CD4-positive, alpha-beta T cell treated with Interleukin-2 at 100 ng/mL for 4 hours (primary cell): ENCODE measurements at places on chromosomes 7 and 10.

DNA sequence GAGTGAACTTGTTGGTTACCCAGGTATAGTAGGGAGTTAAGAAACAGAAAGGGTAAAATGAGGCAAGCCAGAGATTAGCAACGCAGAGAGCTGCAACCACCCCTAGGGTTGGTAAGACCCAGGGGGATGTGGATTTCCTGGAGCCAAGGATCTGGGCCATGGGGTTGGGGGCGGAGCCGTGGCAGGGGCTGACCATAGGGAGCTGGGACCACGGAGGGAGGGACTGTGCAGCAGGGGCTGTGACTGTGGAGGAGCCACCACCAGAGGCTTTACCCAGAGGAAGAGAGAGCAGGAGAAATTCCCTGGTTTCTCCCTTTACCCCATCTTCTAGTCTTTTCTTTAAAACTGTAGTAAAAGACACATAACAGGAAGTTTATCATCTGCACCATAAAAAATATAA lies 58.6 kb upstream of the BAIAP2L1 start:
- no peak for DNase-seq

DNA sequence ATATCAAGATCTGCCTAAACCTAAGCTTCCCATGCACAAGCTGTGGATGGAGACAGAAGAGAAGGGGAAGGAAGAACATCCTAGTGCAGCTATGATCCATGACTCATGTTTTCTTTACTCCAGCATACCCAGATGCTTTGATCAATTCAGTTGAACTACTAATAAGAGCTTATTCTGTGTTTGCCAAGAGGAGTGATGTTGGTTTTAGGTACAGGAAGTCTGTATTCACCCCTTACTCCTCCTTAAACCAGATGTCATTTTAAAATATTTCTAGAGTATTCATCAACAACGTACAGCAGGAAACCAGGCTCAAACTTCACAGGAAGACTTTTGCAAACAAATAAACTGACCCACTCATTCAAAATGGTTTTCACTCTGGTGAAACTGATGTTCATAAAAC lies 29.2 kb downstream of the PANK1 start:
- no peak for DNase-seq

GRCh38 chr7:130611218-130611617 lies 57.3 kb downstream of the COPG2 start:
- DNase-seq: no peak

DNA sequence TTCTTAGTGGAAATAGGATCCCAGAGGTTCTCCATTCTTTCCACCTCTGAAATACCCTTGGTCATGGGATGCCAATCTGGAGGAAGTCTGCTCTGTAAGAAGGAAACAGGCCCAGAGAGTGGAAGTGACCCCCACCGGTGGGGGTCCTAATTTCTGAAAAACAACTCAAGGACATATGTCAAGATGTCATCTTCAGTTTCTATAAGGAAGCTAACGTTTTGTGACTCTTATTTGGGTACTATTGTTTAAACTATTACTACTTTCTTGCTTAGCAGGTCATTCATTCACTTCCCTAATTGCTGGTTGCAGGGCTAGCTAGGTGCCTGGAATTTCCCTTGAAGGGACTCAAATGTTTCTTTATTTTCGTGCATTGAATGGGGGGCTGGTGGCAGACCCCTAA lies 1.9 kb upstream of the ZNF775 start:
- DNase-seq: no peak

DNA sequence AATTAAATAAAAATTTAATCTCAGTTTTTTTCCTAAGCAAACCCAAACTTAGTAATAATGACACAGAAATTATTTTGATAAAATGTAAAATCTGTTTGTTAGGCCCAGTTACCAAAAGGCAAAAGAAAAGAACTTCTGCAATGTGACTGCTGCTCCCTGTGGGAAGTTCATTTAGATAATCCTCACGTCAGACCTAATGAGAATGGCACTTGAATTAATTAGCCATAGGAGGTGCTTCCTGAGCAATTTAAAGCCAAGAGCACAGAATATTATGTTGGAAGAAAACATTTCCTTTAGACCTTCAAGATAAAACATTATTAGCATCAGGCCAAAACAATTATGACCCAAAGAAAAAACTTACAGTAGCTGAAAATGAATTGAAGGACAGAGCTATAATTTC lies 19.4 kb downstream of the SPAM1 start:
- DNase-seq: no peak

GRCh38 chr7:134920026-134920753 lies 66.1 kb upstream of the AGBL3 start:
- no peak for DNase-seq

DNA sequence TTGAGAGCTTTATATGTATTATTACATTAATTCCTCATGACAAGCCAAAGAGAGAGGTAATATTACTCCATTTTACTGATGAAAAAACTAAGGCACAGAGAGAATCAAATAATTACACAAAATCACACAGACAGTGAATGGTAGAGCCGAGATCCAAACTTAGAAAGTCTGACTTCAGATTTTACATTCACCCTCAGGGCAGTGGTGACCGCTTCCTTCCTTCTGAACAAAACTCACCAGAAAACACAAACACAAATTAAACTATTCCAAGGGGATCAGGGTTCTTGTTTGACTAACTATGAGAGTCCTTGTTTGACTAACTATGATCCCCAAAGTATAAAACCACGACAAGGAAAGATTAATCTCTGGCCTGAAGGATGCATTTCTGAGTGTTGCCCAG lies 67.9 kb upstream of the PTN start:
- DNase-seq: no peak

- no peak for DNase-seq
Measured at GRCh38 chr7:133112976-133113375, 31.1 kb upstream of the CHCHD3 start.

- no peak for DNase-seq
Measured at GRCh38 chr7:154906201-154906600, 96.7 kb downstream of the PAXIP1 start.

GRCh38 chr10:46094931-46095750 lies 49.1 kb upstream of the MSMB start:
- DNase-seq: no peak

- DNase-seq: no peak
Measured at GRCh38 chr7:95905167-95905566, 132.8 kb downstream of the DYNC1I1 start.

- DNase-seq: no peak
Measured at GRCh38 chr7:22660293-22660692, 66.7 kb upstream of the IL6 start.

- DNase-seq: no peak
Measured at GRCh38 chr7:132836746-132837145, 245.1 kb downstream of the CHCHD3 start.

DNA sequence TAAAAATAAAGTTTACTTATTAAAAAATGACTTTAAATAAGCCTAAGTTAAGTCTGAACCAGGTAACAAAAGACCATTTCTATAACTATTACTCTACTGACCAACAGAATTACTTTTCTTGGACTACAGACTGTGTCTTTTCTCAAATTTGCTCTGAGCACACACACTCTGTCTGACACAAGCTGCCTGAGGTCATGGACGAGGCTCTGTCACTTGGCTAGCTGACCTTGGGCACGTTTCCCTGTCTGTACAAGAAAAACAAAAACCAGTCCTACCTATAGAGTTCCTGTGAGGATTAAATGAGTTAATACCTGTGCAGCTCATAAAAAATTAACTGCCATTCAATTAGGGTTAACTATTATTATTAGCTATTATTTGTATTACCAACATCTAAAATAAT lies 22.9 kb downstream of the ATE1 start:
- no peak for DNase-seq

DNA sequence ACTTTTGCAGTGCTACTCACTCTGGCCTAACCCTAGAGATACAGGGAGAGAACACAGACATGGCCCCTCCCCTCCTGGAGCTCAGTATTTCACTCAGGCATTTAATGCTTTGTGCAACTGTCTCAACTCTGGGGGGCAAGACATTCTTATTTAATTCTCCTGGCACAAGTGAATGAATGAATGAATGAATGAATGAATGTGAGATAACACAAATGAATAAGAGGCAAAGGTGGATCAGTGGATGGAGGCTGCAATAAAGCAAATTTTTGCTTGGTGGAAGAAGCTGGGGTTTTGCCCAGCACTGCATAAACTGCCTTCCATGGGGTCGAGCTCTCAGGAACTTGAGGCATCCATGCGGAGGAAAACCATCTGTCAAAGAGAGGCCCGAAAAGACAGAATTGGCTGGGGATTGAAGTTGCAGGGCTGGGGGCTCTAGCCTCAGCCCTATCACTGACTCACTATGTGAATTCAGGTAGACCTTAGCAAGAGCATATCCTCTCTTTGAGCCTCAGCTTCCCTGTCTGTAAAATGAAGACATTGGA lies 441.4 kb upstream of the ZMIZ1 start:
- no peak for DNase-seq

DNA sequence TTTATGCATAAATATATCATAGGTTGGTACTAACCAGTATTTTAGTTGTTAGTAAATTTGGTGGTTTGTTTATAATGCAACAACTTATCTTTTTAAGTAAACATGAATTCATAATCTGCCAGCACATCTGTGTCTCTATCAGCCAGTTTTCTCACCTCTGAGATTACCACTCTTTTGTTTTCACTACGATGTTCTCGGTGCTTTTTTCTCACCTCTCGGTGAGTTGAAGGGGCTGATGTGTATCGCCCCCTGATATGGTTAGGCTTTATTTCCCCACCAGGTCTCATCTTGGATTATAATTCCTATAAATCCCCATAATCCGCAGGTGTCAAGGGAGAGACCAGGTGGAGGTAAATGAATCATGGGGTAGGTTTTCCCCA lies 114.1 kb downstream of the CAMK1D start:
- DNase-seq: no peak

- no peak for DNase-seq
Measured at GRCh38 chr7:98472521-98472954, 71.6 kb upstream of the BAIAP2L1 start.

DNA sequence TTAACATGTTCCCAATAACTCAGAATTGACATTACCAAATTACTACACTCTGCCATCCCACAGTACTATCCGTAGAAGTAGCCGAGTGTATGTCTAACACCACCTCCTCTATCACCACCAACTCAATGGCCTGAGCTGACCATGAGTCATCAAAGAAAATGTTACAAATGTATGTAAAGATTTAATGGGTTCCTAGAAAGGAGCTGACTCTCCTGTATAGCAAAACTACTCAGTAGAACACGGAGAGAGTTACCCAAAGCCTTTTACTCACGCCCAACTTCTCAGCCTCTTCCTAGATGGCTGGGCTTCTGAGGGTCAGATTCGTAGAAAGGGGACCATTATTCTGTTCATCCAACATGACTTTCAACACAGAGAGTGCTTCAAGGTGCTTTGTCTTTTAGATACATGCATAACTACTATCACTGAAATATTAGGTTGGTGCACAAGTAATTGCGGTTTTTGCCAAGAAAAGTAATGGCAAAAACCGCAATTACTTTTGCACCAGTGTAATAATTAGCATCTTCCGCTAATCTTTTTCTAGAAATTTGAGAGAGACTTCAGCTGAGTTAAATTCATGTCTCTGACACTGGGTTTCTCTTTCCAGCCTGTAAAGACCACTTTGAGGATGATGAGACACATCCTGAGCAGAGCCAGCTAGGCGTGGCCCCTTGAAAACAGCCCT lies 24.0 kb upstream of the NANOS1 start:
- no peak for DNase-seq

DNA sequence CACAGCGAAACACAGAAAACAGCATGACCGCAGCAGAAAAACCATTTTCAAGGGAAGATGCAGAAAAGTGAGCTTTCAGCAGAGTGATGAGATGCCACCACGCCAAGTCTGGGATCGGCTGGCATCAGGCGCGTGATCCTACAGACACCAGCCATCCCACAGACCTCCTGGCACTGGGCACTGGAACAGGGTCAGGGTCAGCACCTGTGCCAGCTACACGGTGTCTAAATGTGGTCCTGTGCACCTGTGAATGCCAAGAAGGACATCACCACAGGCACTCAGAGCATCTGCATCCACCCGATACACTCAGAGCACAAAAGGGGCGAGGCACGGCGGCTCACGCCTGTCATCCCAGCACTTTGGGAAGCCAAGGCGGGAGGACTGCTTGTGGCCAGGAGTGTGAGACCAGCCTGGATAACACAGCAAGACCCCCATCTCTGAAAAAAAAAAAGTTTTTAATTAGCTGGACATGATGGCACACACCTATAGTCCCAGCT lies 31.5 kb downstream of the STK32C start:
- no peak for DNase-seq

GRCh38 chr7:112556633-112557032 lies 75.8 kb downstream of the LSMEM1 start:
- DNase-seq: no peak

DNA sequence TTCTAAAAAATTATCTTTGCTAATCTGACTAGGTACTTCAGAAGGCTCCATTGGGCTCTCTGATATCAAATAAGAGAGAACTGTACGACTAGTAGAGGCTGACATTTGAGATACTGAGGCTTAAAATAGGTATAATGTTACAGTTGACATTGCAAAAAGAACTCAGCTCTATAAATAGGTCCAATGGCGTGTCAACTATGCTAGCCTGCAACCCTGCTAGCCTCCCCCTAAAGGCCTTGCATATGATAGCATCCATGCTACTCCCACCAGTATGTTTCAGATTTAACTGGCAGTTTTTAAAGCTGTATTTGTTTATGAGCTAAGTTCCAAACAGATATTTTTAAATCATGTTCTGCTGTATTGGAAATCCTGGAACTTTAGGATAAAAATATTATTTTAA lies at the start of gene PPP1R3A:
PPP1R3A (minus strand) TSS at position 64 of the 400 bp plus-strand sequence; CDS start at position 51, 13 bp downstream.
- no peak for DNase-seq

DNA sequence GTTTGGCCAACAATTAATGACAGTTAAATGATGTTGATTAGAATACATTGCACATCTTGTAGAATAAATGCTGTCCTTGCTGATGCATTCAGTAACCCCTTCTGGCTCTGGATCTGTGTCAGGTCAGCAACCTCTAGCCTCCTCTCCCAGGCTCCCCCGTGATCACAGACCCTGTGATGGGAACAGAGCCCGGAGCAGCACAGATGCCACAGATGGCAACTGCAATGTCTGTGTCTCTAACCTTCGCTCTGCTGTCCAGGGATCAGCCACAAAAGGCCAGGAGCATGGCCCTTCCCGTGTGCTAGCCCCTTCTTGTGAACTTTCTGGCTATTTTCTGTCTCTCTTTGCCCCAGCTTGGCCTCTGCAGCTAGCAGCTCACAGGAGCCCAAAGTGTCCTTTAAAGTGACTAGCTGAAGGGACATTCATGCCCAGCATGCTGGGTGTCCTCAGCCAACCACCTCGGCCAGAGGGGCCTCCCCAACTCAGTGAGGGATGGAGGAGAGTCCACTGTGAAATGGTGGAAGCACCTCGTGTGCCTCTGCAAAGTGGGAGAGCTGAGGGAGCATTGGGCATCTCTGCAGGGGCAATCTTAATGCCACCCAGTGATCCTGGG lies 167.0 kb upstream of the TCERG1L start:
- DNase-seq: no peak

DNA sequence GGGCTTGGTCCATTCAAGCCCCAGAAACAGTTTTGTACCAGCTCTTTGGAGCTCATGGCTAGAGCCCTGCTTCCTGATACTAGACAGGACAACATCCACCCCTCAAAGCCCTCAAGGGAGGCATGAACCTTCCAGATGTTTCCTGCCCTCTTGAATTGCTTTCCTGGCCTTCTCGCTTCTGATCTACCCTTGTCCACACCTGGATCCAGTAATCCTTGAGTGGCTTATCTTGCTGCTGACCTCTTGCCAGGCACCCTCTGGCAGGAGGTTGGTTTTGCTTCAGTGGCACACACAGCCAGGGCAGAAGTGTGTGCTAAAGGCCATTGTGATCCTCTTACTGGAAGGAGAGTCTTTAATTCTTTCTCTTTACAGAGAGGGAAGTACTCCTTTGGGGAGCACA lies 495.8 kb downstream of the PLXNA4 start:
- DNase-seq: no peak
